ENCODE measurements at places on chromosomes 5 and 9.

DNA sequence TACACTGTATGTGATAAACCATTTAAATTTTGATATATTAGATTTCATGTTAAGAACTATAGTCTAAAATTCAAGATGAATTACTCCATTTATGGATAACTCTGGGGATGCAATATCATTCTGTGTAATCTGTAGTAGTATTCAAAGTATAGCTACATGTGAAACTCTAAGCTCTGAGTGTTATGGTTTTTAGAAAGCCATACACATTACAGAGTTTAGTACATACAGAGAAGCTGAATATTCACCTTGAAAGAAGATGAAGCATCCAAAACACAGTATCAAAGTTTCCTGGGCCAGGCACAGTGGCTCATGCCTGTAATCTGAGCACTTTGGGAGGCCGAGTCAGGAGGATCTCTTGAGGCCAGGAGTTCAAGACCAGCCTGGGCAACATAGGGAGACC lies 25.0 kb downstream of the ABHD17B start:
- DNase-seq = no peak

DNA sequence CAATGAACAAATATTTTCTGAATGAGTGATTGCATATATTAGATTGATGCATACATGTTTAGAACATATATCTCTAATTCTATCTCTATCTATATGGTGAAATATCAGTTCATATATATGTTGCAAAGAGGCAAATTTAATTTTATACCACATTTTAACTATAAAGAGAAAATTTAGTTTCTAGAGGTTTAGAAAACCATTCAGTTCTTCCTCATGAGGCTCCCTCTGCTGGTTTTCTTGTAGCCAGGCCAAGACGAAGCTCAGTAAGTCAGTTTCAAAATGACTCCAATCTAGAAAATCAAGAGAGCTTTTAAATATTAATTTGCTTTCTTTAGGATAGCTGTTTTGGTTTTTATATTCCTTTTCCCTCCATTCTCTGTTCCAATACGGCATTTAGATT lies 312.1 kb downstream of the TMEM232 start:
- DNase-seq = no peak

DNA sequence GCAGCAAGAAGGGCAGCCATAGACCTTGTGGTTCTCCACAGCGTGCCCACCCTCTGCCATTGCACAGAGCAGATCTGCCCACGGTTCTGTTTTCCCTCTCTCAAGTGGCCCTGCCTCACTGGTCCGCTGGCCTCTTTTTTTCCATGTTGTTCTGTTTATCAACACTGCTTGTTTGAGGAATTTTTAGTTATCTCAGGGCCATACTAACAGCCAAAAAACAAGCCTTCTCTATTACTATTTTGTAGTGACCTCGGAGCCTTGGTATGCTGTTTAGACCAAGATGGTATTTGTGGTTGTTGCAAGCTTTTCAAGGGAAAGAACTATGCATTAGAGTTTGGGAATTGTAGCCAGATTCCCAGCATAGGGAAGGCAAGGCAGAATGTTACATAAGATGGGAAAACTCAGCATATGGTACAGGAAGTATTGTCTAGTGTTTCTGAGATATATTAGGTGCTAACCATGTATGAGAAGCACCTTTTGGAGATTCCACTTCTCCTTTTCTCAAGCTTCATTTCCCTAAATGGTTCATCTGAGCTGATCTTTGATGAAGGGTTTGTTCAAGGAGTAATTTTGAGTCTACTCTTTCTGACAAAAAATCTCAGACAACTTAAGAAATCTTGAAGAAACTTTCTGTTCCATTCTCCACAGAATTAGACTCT lies 54.3 kb downstream of the NUP214 start:
- DNase-seq = no peak

GRCh38 chr5:126871441-126871840 lies 94.5 kb downstream of the LMNB1 start:
- no peak for DNase-seq

DNA sequence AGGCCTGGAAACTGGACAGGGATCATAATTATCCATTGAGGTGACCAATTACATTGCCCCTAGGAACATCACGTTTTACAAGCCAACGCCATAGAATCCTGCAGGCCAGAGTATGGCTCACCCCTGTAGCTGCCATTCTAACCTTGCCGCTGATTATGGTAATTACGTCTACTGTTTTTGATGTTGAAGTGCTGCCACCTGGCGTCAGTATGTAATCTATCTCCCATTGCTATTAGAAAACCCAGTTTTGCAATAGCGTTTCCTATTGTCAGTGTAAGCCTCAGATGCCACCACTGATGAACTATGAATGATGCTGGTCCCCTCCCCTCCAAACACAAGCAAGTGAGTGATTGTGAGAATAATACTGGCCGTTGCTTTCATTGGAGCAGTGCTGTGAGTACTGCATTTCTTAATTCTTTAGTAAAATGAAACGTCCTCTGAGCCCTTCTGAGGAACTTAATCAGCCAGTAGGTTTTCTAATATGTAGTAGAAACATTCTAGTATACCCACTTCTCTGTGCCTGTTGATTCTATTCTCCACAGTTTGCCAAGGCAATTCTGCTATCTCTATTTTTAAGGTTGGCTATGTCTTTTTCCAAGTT lies 100.5 kb upstream of the NMUR2 start:
- DNase-seq = peak; percentile 37

DNA sequence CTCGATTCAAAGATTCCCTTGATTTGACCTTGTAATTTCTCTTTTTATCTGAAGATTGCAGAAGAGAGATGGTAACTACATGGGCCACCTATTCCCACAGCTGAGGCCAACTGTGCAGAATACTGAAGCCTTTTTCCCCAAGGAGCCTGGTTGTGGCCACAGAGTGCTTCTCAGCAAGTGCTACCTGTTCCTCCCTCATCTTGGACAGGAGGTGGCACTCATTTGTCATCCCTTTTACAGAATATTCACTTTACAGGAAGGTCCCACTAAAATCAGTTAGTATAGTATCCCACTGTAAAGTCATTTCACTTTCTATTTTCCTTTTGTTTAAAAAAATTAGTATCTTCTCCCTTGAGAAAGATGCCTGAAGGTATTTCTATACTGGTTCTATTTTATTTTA lies 346.4 kb downstream of the ARL15 start:
- DNase-seq = no peak

- DNase-seq = no peak
These were observed 180.8 kb downstream of the LURAP1L start for GRCh38 chr9:12955510-12956163.

- no peak for DNase-seq
These were observed 154.1 kb downstream of the EFNA5 start for GRCh38 chr5:107516452-107517184.

DNA sequence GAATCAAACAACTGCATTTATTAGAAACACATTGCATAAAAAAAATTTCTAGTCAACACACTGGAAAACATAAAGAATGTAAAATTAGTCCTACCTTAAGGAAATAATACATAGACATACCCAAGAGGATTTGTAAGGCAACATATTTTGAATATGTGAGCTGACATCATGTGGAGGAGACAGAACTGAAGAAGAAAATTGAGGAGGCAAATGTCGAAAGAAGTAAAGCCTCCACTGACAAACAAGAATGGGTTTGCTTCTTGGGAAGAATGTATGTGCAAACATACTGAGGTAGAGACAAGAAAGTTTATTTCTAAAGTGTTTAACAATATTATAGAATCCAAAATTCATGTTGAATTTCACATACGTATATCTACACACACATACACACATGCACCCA lies 363.0 kb upstream of the PDE4D start:
- DNase-seq = no peak

DNA sequence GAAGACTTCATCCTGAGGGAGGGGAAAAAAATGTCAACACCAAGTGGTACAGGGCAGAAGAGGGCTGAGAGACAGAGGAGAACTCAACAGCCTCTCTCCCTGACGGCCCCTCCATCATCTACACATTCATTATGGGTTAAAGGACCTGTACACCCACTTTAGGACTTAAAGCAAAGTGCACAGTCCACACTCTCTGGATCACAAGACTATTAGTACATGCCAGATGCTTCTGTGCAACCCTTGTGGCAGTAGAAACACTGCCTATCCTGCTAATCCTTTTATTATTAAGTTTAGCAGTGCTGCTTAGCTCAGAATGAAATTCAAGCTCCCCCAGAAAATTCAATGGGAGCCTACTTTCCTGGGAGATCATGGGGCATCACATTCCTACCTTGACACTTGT lies 1.9 kb downstream of the FRMD3 start:
- no peak for DNase-seq

DNA sequence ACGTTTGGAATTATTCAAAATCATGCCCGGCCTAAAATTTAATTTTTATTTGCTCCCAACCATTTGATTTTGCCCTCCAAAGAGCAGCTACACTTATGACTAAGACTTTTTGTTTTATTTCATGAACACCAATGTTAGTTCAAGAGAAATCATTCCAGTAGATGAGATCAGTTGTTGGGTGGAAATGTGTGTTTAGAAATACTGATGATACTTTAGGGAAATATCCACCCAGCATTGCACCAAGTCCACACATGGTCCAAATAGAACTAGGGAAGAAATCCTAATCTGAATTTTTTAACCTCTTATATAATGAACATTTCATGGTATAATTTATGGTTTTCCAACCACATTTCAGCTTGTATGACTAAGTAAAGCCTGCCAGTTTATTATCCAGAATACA lies 28.3 kb upstream of the GOLPH3 start:
- no peak for DNase-seq

GRCh38 chr9:136567651-136568287 lies 21.9 kb upstream of the NOTCH1 start:
- DNase-seq = no peak

DNA sequence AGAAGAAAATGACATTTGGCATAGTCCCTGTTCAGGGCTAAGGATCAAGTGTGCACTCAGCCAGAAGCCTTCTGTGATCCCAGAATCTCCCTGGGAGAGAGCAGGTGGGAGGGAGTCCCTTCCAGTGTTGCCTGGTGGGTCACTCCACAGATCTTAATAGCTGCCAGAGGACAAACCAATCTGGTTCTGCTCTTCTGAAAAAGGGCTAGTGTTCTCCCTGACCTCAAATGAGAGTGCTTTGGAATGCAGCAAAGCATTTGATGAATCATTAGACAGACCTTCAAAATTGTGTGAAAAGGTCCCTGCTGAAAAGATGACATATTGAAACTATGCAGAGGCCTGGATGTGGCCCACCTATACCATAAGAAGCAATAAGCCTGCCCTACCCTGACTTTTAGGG lies 339.7 kb downstream of the TMEM232 start:
- no peak for DNase-seq

DNA sequence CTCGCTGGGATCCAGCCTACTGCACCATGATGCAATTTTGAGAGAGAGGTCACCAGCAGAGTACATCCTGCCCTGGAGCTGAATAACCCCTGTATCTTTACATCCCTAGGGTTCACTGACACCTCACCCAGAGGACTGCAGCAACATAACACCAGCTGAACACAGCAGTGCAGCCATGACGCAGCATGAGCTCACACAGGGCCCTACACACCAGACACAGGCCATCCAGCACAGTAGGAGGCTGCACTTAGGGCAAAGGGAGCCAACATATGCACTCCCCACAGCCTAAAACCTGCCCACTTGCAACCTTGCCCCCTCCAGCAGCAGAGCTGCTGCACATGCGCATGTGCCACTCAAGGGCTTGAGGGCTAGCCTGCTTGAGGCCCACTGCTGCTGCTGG lies 157.3 kb upstream of the SMARCA2 start:
- no peak for DNase-seq

GRCh38 chr5:55546947-55547346 lies 12.2 kb upstream of the PLPP1 start:
- no peak for DNase-seq

DNA sequence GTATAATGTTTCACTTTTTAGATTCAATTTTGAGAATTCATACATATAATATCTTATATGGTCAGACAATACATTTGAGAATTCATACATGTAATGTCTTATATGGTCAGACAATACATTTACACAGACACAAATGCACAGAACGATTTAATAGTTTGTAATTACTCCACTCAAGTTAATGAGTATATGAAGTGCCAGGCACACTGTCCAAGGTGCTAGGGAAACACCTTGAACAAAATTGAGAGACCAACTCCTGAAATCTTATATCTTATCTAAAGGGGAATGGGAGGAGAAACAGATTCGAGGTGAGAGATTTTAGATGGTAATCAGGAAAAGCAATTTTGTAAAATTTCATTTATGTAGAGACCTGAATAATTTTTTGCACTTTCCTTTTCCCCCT lies 994.7 kb downstream of the CDH12 start:
- no peak for DNase-seq

GRCh38 chr5:170503990-170504596 lies at the start of gene KCNIP1:
Gene KCNIP1, plus strand, starts transcription at chr5:170504020.
- DNase-seq = no peak

GRCh38 chr5:31707329-31707728 lies 68.4 kb downstream of the PDZD2 start:
- DNase-seq = no peak

GRCh38 chr5:35822511-35822910 lies 34.2 kb upstream of the IL7R start:
- peak; percentile 74 for DNase-seq

DNA sequence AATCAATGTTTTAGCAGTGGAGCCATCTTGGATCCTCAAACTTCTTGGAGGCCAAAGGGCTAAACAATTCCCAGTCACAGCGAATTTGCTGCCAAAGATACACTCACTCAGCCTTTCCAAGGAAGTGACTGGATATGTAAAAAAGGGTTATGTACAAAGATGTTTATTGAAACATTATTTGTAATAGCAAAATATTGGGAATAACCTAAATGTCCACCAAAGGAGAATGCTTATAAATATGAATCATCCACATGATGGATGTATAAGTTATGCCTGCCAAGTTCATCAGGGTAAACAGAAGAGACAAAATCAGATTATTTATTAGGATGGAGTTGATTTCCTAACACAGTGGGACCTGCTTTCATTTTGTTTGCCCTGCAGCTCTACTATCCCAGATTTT lies 145.2 kb upstream of the ABCA1 start:
- no peak for DNase-seq

GRCh38 chr5:171634511-171634910 lies 151.1 kb upstream of the SMIM23 start:
- no peak for DNase-seq

DNA sequence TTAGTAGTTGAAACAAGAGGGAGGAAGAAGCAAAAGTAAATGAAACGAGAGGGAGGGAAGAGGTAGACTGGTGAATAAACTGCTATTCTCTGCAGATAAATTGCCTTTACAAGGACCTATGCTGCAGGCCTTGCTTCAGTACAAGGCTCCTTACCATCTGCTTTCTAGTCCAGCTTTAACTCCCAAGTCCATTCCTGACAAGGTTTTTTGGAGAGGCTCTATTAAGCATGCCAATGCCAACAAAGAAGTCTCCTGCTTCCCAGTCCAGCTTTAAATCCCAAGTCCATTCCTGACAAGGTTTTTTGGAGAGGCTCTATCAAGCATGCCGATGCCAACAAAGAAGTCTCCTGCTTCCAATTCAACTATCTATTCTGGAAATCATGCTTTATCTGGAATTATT lies 244.9 kb downstream of the GABRB2 start:
- no peak for DNase-seq

- no peak for DNase-seq
These were observed 88.5 kb upstream of the DAB2 start for GRCh38 chr5:39513236-39513635.

DNA sequence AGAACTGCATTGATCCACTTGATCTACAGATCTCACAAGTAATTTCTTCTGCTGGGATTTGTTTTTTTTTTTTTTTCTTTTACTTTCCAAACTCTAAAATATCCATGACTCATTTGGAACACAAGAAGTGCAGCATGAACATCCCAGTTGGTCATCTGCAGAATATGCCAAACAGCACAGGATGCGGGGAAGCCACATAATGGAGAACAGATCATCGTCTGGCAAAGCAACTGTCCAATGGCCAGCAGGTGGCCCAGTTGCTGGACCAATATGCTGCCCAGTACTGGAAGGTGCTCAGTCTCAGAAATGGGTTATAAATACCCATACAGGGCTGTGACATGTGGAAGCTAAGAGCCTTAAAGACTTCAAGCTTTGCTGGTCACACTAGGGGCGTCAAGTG lies 221.3 kb upstream of the TAS2R1 start:
- DNase-seq = no peak

All from DND-41 (cell line).